NB4 (cell line): ENCODE measurements at places on chromosomes 1 and 21.

DNA sequence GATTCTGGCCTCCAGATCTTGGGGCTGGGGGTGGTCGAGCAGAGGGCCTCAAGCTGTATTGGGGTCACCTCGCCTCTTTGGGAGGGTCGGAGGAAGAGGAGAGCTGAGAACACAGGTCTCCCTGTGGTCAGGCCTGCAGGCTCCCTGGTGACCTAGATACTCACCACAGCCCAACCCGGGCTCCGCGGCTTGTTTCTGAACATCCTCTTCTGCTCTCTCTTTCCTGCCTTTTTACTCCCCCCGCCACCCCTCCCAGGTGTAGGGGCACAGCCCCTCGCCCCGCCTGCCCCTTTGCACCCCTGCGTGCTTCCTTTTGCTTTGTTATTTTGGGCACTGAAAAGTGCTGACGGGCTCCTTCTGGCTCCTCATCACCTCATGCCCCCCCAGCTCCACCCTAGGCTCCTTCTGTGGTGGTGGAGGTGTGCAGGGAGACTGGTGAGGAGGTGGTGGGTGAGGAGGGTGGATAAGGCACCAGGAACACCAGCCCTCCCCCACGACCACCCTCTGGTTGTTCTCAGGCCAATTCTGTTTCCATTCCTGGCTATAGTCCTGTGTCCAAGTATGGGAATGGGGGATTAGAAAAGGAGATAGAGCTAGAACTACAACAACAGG lies 10.6 kb upstream of the LINGO4 start:
- DNase-seq = no peak

GRCh38 chr1:185786524-185786923 lies 52.3 kb downstream of the HMCN1 start:
- DNase-seq = no peak

- DNase-seq = no peak
Measured at GRCh38 chr1:34824817-34825454, 32.1 kb downstream of the GJA4 start.

- no peak for DNase-seq
Measured at GRCh38 chr21:14076143-14076806, 134.5 kb downstream of the LIPI start.

GRCh38 chr1:36653850-36654249 lies 171.1 kb upstream of the CSF3R start:
- DNase-seq = peak; percentile 21

DNA sequence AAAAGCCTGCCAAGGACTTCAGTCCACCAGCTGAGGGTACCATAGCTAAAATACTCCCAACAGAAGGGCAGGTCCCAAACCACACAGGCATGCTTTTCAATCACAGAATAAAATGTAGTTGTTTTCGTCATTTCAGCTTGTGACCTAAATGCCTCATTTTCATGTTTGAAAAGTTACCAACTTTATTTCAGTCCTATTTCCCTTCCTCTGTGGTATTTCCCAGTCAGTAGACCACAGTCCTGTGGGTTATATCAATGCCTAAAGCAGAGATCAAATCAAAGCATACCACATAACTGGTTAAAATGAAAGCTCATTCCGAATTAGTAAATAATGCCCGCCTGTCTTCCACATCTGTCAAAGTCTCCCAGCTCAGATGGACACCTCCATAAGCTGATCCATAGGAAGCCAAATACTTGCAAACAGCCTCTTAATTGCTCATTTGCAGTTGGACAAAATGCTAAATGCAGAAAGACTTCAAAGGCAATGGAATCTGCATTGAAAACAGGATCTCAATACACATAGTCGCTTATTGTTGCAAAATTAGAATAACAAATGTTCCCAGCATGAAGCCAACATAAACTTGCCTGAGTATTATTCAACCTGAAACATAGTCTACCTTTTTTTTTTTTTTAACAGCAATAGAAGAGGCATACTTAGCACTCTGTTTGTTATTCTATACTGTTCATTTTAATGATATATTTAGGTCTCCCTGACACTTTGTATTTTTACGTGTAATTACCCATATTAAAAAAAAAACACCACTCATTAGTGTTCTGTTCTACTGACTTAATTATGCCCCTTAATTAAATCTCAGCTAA lies 53.9 kb downstream of the NR5A2 start:
- no peak for DNase-seq

GRCh38 chr1:116725798-116726197 lies 28.4 kb upstream of the CD2 start:
- DNase-seq = no peak

DNA sequence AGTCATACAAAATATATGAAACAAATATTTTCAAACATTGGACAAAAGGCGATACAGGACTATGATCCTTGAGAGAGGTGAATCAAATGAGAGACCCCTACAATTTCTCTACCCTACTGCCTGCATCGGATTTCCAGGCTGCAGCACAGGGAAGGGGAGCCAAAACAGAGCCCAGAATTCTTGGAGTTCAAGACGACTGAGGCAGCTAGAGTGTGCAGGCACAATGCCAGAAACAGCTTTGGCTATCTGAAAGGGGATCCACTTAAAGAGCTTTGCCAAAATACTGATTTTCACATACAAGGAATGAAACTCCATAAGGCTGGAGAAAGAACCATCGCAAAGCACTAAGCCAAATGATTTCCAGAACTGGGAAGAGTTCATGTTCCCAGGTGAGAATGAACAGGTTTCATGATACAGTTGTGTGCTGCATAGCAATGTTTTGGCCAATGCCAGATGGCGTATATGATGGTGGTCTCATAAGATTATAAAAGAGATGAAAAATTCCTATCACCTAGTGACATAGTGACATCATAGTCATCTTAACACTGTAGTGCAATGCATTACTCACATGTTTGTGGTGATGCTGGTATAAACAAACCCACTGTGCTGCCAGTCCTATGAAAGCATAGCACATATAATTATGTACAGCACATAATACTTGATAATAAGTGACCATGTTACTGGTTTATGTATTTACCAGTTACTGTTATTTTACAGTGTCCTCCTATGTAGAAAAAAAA lies 77.5 kb downstream of the KCND3 start:
- DNase-seq = no peak

DNA sequence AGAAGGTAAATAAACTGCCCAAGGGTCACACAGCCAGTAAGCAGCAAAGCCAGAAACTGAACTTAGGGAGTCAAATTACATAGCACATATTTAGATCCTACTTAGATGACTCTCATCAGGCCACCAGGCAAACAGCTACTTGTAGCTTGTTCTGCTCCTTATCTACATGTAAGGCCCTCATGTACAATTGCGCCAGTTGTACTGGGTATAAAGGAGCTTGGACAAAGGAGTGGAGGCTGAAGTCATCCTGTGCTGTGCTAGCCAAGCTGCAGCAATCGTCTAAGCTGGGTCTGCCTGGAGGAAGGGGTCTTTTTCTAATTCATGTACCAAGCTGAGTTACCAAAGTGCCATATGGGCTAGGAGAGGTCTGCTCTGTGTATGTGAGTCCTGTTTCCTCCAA lies 12.8 kb downstream of the ETNK2 start:
- no peak for DNase-seq

DNA sequence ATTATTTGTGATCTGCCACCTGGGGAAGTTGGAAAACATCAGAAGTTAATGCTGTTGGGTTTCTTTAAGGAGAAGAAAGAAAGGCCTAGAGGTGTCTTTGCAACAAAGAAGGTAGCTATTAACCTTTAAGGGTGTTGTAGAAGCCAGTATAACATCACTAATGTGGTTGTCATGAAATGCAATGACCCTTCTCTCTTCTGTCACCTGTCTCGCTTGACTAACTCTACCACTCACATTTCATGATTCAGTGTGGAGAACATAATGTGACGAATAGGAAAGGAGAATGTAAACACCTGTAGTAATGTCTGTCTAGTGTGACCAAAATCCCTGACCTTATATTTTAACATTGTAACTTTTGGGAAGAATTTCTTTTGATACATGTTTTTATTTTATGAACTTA lies 211.7 kb upstream of the UBE2U start:
- no peak for DNase-seq
